Fibroblast of villous mesenchyme (primary cell): ENCODE measurements at places on chromosomes 7 and 10. TPM values are rescaled to one million over a fixed set of nuclear protein-coding genes. Genes with fewer than 3 reads are reported as not detected.

The BAG3 gene
- total RNA-seq, result 16.4 and 18.6 TPM in 2 replicates

The PTF1A gene
- not detected in 2 replicates for total RNA-seq

The SFRP4 gene
- total RNA-seq, result 0.32 and 0.43 TPM in 2 replicates

The MICALL2 gene
- 25.4 and 34.5 TPM in 2 replicates for total RNA-seq

The MKLN1 gene
- total RNA-seq, result 44.1 and 72.5 TPM in 2 replicates

The PGAM1 gene
- 378 and 443 TPM in 2 replicates for total RNA-seq

The MAP3K8 gene
- total RNA-seq, result 14.2 and 31.1 TPM in 2 replicates

The LEP gene
- not detected in 2 replicates for total RNA-seq

The ANXA7 gene
- total RNA-seq, result 98.6 and 118 TPM in 2 replicates

The ADARB2 gene
- total RNA-seq, result not detected in 2 replicates

The NET1 gene
- 17.7 and 23.3 TPM in 2 replicates for total RNA-seq

The CYP2C8 gene
- total RNA-seq, result not detected in 2 replicates

DNA sequence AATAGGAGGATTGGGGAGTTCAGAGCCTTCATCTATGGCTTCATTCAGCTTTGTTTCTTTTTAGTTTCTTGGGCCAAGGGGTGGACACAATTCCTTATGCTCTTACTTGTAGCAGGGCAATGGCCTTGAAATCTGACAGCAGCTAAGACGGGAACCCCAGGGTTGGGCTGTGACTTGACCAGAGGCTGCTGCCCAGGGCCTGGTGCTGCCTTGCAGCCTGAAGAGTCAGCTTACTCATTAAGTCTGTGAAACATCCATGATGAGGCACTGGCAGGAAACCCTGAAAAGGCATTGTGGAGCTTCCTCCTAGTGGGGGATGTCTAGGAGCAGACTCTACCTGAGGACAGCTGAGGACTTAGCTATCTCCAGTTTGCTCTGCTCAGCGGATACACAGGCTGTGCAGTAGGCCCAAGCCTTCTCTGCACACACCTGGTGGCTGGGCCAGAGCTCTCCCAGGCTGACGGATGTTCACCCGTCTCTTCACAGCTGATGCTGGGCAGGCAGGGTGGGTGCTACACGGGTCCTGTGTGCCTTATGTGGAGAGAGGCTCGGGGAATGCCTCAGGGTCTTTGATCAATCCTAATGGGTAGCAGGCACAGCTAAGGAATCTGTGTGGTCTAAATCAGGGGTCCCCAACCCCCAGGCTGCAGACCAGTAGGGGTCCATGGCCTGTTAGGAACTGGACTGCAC is 17.8 kb downstream of the CXCL12 start:
- no peak for DNase-seq

GRCh38 chr10:70651661-70652060 is 20.6 kb upstream of the ADAMTS14 start:
- no peak for DNase-seq

- no peak for DNase-seq
Observed at GRCh38 chr10:90614631-90615030, 243.2 kb downstream of the HTR7 start.

DNA sequence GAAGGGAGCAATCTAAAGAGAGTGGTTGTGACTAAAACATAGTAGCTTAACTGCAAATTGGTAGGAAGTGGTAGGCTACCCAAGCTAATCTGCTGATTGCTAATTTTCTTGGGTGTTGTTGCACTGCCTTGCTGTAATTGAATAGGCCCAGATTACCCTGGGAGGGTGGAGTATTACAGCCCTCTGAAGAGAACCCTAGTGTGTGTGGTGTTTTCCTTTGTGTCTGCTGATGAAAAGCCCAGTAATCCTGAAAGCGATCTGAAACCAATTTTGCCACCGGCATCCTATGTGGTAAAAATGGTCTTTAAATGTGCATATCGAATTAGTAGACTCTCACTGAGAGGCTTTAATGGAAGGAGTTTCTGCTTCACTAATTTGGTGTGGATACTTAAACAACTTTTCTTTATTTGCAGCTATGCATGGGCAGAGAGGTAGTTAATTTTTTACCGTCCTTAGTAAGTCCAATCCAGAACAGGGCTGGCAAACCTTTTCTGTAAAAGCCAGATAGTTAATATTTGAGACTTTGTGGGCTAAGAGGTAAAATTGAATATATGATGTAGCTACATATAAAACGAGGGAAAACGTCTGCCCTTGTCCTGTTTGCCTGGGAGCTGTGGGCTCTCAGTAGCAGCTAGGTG is 92.5 kb downstream of the CSTF2T start:
- no peak for DNase-seq

DNA sequence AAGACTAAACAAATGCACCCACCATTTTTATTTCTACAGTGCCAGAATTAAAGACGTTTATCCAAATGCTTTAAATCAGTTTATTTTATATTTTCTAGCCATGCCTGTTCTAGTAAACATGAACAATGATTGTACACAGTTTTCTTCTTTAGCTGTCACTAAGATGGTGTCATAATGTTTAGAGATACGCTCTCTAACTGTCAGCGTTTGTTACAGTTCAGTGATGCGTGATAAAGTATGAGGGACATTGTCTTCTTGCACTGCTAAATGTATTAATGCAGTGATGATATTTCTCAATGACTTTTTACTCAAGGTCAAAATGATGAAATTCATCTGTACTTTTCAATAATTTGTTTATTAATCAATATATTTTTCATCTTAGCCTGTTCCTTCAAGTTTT is 513.6 kb downstream of the ATRNL1 start:
- DNase-seq, result no peak

- DNase-seq, result no peak
Observed at GRCh38 chr7:26049081-26049480, 102.9 kb upstream of the NFE2L3 start.

DNA sequence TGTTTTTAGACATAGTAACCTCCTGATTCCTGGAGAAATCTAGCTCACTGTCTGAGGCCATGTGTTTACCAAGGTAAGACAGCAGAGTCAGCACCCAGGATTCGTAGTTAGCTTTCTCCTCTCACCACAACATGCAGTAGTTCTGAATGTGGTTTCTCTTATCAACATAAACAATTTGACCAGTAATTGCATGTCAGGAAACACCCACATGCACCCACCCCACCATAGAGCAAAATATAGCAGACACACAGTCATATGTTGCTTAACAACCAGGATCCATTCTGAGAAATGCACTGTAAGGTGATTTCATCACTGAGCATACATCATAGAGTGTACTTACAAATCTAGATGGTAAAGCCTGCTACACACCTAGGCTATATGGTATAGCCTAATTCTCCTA is 1004.0 kb downstream of the ANKRD7 start:
- DNase-seq, result no peak

- DNase-seq, result peak; percentile 64
Observed at GRCh38 chr7:98163704-98164494, 47.3 kb upstream of the BHLHA15 start.

- DNase-seq, result no peak
Observed at GRCh38 chr7:131550846-131551245, 5.6 kb downstream of the PODXL start.

DNA sequence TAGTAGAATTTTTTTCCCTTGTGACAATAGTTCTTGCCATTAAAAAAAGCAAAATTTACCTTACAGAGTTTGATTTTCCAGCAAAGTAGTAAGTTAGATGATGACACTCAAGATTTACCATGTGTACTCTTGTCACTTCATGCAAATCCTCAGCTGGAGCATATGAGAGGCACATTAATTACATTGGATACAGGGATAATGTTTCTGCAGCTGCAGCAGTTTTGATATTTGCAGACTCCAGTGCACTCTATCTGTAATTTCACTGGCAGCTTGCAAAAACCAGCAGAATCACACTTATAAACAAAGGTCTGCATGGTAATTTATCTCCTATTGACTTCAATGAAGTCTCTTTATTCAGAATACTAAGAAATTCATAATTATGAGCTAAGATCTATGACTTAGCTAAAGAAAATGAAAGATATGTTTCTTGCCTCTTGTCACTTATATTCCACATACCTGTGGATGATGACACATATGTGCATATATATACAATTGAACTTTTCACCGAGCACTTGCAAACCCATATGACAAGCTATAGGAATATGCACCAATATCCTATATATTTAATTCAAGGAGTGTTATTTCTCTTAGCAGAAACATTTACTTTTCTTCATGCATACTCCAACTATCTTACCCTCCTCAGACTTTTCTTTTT is 530.6 kb downstream of the PHTF2 start:
- DNase-seq, result no peak

DNA sequence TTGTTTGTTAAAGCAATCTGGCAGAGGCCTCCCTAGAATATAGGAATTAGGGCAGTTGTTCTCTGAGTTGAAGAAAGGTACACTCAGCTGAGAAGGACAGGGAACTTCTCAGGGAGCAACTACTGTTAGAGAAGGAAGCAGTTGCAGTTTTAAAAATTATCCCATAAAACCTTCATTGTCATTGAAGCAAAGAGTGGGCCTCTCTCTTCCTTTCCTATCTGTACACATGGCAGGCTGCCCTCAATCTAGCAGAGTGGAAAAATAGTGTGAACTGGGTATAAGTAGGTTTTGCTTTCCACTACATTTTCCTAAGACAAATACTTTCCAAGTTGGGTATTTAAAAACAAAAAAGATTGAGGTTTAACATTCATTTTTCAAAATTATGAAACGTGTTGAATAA is 236.7 kb upstream of the KLF14 start:
- DNase-seq, result no peak

DNA sequence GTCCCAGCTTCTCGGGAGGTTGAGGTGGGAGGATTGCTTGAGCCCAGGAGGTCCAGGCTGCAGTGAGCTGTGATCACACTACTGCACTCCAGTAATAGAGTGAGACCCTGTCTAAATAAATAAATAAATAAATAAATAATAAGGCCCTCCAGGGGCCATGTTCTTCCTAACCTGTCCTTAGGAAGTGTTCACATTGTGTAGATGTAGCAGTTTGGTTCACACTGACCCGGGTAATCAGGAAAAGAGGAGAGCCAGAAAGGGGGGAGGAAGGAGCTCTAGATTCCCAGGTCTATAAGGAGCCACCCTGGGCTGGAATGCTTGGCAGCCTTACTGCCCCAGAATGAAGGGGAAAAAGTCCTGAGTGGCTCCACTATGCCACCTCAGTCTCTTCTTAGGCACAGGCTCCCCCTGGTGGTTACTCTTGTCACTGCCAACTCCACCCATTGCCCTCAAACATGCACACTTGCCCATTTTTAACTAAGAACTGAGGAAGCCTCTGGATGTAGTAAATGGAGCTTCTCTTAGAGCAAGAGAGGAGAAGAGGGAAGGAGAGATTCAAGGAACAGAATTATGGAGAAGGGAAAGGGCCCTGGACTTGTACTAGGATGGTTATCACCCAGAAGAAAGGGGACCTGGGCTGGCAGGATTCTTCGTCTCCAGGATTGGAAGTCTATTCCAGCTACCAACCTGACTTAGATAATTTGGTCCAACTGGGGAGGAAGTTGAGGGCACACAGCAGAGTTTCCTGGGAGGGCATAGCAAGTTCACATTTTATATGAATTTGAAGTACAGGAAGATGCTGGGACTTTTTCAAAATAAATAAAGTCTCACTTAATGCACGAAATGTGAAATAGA is 7.8 kb downstream of the HPS6 start:
- peak; percentile 78 for DNase-seq

DNA sequence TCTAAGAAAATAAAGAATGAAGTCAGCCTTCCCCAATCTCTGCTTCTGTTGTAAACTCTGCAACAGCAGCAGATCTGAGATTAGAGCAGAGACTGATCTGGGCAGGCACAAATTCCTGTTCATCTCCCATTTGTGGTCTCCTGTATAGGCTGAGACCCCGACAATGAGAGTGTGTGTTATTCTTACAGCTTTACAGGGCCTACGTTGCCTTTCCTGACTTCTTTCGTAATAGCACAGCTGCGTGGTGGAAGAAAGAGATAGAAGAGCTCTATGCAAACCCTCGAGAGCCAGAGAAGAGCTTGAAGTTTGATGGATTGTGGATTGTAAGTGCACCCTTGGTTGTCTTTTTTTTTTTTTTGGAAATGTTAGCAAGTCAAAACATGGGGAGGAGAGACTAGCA is 72.1 kb downstream of the PRSS58 start:
- DNase-seq, result no peak
